Tongue (tissue), 3 donors: ENCODE measurements at places on chromosomes 4 and X.

DNA sequence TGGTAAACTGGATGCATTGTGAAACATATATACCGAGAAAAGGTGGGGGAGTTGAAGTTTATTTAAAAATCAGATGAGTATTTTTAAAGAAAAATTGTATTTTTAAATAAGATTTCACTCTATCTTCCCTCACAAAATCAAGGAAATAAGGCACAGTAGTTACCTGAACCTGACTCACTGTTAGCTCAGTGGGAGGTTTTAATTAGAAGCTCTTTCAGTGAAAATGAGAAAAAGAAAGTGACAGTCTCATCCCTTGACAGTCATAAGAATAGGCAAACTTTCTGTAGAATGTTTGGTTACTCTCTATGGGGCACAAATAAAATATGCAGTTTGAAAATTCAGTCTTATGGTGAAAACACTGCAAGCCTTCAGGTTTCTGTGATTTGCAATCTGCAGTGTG lies 49.7 kb downstream of the GRXCR1 start:
- DNase-seq, result no peak

DNA sequence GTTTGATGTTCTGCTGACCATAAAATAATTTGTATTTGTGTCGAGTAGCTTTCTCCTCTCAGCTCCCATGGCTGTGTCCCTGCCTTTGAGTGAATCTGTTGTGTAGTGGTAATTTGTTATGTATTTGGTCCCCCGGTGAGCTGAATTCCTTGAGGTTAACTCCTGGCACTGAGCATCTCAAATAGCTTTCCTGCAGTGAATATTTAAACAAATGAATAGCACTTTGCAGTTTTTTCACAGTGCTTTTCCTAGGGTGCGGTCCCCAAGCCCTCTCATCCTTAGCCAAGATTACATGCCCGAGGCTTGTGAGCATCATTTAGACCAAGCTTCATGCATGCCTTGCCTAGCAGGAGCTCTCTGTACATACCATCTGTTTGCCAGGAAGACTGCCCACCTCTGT lies 74.2 kb downstream of the CLDN34 start:
- DNase-seq, result no peak

- no peak for DNase-seq
Measured at GRCh38 chr4:55326629-55327028, 19.4 kb upstream of the SRD5A3 start.

DNA sequence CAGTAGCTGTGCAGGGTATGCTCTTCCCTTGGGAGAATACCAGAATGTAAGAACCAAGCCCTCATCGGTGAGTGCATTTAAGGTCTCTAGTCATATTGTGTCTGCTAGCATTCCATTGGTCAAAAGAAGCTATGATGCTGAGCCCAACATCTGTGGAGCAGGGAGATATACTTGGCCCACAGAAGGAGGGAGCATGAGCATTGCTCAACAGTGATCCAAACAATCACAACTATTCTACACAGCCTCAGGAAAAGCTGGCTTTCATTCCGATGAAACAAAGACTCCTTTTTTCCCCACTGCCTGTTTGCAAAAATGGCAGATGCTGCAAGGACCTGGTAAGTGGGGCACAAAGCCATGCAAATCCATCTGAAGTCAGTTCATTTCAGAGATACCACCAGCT lies 80.6 kb upstream of the DHX15 start:
- DNase-seq, result peak; percentile 55

- DNase-seq, result no peak
Measured at GRCh38 chr4:20297261-20297660, 45.6 kb downstream of the SLIT2 start.

DNA sequence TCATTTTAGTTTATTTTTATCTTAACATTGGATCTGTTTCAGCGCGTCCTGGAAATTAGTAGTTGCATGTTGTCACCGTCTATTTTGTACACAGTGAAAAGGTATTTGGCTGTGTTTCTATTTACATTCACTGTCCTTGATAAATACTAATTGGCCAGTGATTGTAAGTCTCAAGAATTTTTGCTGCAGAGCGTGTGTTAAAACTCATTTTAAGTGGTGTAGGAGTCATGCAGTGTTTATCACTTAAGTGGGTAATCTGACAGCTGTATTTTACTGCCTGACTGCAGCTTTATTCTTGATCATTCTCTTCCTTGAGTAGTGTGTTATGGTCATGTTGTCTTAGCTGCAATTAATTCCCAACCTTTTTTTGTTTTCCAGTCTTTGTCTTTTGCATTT lies 9.8 kb downstream of the GUCY1A1 start:
- no peak for DNase-seq

GRCh38 chr4:53646795-53647194 lies 55.5 kb upstream of the LNX1 start:
- DNase-seq, result no peak

- DNase-seq, result no peak
Measured at GRCh38 chrX:69130439-69130838, 34.8 kb downstream of the PJA1 start.

- DNase-seq, result no peak
Measured at GRCh38 chrX:57951666-57952319, 41.5 kb upstream of the ZXDA start.

- peak; percentile 63 for DNase-seq
Measured at GRCh38 chr4:169184236-169184635, 86.5 kb downstream of the SH3RF1 start.

GRCh38 chr4:165208741-165209388 lies 1.5 kb downstream of the KLHL2 start:
- peak; percentile 9 for DNase-seq

DNA sequence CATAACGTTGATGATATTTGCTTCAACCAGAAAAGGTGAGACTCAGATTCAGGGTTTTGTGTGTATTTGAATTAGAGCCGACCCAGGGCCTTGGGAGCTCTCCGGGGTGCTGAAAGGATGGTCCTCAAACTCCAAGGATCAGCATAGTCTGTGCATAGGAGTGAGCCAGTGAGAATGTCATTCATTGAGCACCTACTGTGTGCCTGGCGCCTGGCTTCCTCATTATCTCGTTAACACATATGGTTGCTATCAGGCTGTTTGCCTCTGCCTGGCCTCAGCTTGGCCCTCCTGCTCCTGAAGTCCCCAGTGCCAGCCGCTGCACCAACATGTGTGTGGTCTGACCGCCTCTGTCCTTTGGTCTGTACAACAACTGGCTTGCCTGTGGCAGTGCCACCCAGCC lies 25.1 kb upstream of the JAKMIP1 start:
- peak; percentile 68 for DNase-seq

GRCh38 chr4:81606166-81606565 lies 134.5 kb upstream of the RASGEF1B start:
- no peak for DNase-seq

DNA sequence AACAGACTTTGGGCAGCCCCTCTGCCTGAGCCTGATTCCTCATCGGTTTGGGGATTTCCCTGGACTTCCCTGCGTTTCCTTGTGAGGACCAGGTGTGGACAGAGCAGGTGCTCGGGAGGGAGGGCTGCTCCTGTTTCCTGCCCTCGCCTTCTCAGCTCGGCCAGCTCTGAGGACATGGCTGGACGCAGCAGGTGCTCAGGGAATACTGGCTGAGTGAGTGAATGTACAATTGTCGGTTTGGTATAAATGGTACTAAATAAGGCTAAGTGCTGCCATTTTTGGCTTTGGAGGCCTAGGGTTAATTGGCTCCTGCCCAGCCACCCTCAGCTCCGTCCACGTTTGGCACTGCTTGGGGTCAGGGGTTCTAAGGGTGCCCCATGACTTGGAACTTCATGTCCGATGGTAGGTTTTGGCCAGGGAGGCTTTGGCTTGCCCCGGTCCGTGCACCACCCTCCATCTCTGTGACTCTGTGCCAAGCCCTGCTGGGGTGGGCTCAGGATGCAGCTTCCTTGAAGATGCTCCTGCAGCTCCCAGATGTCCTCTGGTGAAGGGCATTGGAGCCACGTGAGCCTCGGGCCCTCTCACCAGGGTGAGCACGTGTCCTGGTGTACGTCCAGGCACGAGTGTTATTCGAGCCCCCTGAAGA lies 45.0 kb upstream of the NKX1-1 start:
- DNase-seq, result no peak

GRCh38 chr4:67668315-67668714 lies 32.6 kb downstream of the UBA6 start:
- DNase-seq, result no peak

DNA sequence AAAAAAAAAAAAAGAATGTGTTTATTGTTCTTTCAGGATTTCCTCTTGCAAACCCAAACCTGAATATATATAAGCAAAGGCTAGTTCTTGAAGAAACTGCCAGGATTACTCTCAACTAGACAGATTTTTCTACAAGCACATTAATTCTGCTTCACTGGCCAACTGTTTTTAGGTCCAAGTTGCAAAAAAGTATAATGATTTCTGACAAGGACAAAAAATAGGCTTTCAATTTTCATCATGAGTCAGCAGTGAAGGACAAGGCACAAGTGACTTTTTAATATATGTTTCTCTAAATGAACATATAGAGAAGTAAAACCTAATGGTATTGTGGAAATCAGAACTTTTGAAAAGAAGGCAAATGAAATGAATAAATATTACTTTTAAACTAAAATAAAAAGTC lies 73.7 kb downstream of the ELOVL6 start:
- DNase-seq, result no peak

DNA sequence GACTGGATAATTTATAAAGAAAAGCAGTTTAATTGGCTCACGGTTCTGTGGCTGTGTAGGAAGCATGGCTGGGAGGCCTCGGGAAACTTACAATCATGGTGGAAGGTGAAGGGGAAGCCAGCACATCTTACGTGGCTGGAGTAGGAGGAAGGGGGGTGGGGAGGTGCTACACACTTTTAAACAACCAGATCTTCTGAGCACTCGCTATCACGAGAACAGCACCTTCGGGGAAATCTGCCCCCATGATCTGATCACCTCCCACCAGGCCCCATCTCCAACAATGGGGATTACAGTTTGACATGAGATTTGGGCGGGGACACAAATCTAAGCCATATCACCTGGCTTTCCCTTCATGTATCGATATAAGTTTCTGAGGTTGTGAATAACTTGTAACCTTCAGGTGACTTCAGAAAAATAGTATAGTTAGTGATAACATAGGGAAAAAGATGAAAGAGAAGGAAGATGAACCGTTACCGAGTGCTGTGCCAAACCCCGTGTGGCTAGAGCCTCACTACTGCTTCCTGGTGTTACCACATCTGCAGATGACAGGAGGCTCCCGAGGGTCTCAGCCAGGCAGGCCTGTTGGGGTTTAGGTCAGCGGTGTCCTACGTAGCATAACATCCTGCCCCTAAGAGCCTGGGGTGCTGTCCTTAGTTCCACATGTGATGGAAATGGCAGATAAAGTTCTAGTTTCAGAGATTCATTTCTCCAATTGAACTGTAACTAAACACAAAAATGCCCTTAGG lies 103.5 kb downstream of the TNIP2 start:
- no peak for DNase-seq

DNA sequence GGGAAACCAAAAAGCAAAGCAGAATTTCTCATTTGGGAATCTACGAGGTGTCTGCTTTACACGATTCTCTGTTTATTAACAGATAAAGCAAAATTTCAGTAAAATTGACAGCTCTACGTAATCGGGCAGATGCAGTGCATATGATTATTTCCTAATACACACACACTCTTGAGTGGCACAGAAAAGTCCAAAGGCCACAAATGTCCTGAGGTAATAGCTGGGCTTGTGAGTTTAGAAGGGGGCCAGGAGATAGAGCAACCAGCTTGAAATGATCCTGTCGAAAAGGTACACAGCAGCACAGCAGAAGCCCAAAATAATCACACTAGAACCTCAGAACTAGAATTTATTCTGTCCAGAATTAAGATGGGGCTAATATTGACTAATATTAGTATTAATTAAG lies 236.0 kb downstream of the FAT4 start:
- DNase-seq, result no peak

DNA sequence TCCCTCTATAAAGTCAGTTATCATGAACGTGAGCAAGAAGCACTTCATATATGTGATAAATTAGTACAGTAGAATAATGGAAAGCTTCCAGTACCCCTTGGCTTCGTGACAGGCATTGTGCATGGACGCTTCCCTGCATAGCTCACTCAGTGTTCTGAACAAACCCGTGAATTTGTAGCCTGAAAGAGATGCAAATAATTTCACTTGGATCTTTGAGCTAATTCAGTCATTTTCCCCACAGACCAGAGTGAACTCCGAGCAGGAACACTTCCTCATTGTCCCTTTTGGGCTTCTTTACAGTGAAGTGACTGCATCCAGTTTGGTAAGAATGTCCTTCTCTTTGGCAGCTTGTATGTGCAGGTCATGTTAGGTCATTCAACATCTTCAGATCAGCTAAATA lies 50.1 kb downstream of the ADD1 start:
- DNase-seq, result peak; percentile 20

DNA sequence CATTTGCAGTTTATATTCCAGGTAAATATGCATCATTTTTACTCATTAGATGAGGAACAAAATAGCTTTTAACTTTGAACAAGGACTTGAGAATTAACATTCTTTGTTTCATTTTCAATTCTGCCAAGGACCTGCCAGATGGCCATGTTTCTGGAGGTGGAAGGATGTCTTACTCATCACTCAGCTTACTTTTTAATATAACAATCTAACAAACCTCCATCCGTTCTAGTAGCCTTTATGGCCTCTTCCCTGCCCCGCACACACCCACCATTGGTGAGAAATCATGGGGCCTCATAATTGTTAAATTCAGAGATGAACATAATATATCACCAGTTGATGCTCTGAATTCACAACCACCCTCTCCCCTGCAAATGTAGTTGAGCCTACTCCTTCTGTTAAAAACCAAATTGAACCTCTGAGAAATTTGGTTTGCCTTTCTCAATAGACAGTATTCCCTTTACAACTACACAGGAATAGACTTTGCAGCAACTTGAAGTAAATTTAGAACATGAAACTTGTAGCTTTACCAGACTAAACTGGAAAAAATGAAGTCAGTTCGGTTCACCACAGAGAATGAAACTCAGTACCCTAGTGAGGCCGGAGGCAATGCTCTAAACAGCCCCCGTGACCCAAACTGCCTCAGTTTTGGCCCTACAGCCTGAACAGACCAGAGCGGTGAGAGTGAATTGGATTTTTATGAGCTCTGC lies 50.1 kb upstream of the ACSL4 start:
- DNase-seq, result no peak

DNA sequence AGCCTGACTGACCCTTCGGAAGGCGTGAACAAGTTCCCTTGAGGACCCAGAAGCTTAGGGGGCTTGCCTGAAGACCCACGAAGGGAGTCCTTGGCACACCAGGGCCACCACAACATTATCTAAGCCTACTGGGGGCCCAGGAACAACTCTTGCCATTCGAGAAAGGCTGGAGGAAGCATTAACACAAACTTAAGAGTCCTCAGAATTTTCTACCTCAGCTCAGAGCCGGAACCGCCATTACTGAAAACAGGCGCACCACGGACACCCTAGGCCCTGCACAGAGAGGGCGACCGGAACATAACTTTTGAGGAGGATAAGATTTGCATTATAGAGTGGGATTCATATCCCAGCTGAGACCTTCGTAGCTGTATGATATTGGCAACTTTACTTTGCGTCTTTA lies 229.1 kb downstream of the ADAM29 start:
- no peak for DNase-seq

DNA sequence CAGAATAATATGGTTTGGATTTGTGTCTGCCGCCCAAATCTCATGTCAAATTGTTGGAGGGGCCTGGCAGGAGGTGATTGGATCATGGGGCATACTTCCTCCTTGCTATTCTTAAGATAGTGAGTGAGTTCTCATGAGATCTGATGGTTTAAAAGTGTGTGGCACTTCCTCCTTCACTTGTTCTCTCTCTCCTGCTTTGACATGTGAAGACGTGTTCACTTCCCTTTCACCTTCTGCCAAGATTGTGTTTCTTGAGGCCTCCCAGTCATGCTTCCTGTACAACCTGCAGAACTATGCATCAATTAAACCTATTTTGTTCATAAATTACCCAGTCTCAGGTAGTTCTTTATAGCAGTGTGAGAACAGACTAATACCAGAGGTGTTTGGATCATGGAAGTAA lies 325.7 kb upstream of the GIMD1 start:
- DNase-seq, result no peak

- DNase-seq, result no peak
Measured at GRCh38 chrX:69600182-69600581, 15.7 kb upstream of the EDA start.
